ENCODE measurements at places on chromosomes 6 and 20.

DNA sequence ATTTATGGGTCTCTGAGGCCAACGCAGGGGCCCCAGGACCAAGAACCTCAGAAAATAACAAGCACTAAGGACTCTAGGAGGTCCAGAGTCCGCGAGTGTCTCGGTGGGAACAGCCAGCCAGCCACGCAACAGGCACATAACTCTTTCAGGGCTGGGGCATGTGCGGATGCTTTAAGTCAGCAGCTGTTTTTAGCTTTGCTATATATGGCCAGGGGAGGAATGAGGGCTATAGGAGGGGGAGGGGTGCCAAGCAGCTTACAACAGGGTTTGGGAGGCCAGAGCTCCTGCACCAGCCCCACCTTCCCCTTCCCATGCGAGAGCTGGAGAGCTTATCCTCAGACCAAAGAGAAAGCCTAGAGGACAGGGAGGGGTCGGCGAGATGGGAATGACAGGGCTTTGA lies 6.2 kb downstream of the JPH2 start:
- no peak for DNase-seq

- no peak for DNase-seq
Measured at GRCh38 chr6:20348041-20348440, 53.6 kb upstream of the E2F3 start.

GRCh38 chr6:143060806-143061596 lies at the start of gene AIG1:
AIG1 (plus strand) TSS chr6:143060889; CDS start chr6:143060926, 37 bp downstream.
- peak; percentile 36 for DNase-seq

- no peak for DNase-seq
Measured at GRCh38 chr6:167589615-167589940, 237.1 kb upstream of the AFDN start.

DNA sequence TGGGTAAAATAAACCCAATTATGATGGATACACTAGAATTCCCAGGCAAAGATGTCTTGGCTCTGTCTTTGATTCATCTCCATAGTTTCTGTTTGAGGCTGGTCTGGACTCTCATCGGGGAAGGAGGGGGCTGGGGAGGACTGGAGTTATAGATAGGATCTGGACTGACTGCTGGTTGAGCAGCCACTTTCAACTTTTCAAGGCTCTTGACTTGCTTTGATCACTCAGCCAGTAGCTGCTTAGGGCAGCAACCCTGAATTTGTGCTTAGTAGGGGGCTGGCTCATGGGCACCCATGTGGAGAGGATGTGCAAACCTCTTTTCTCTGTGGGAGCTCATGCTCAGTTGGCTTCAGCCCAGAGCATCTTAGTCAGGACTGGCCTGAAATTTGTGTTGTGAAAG lies 114.0 kb upstream of the NEDD9 start:
- no peak for DNase-seq

DNA sequence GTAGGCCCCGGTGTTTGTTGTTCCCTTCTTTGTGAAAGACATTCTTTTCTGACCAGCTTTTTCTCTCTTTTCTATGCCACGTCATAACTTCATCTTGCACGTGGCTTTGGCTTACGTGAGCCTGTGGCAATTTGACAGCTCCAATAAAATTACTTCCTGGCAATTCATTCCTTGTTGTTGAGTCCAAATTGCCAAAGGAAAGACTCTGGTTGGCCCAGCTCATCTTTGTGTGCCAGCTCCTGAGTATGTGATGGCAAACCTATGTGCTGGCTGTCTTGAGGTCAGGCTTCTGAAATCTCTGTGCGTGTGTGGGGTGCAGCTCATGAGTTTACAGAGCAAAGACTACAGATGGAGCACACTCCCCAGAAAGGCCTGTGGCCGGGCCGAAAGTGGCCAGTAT lies 272.5 kb upstream of the SGK1 start:
- DNase-seq, result no peak

GRCh38 chr20:21180248-21180647 lies 54.4 kb downstream of the KIZ start:
- DNase-seq, result no peak

- DNase-seq, result no peak
Measured at GRCh38 chr6:148416330-148416965, 73.8 kb downstream of the SASH1 start.

DNA sequence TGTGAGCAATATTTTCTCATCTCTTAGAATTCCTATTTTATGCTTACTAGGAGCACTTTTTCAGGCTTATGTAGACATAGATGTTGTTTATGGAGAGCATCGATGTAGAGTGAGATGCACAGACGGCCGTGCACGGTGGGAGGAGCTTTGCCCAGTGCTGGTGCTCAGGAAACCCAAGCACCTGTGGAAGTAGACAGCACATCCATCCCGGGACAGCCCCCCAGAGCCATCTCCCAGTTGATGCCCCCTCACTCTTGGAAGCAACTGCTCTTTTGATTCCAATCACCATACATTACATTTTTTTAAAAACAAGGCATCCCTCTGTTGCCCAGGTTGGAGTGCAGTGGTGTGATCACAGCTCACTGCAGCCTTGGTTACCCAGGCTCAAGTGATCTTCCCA lies 143.7 kb downstream of the SMOC2 start:
- no peak for DNase-seq

GRCh38 chr6:7035837-7036249 lies 71.9 kb upstream of the RREB1 start:
- DNase-seq, result no peak

GRCh38 chr20:51496964-51497363 lies 45.6 kb downstream of the NFATC2 start:
- no peak for DNase-seq

- no peak for DNase-seq
Measured at GRCh38 chr20:13265941-13266340, 44.9 kb downstream of the ISM1 start.

DNA sequence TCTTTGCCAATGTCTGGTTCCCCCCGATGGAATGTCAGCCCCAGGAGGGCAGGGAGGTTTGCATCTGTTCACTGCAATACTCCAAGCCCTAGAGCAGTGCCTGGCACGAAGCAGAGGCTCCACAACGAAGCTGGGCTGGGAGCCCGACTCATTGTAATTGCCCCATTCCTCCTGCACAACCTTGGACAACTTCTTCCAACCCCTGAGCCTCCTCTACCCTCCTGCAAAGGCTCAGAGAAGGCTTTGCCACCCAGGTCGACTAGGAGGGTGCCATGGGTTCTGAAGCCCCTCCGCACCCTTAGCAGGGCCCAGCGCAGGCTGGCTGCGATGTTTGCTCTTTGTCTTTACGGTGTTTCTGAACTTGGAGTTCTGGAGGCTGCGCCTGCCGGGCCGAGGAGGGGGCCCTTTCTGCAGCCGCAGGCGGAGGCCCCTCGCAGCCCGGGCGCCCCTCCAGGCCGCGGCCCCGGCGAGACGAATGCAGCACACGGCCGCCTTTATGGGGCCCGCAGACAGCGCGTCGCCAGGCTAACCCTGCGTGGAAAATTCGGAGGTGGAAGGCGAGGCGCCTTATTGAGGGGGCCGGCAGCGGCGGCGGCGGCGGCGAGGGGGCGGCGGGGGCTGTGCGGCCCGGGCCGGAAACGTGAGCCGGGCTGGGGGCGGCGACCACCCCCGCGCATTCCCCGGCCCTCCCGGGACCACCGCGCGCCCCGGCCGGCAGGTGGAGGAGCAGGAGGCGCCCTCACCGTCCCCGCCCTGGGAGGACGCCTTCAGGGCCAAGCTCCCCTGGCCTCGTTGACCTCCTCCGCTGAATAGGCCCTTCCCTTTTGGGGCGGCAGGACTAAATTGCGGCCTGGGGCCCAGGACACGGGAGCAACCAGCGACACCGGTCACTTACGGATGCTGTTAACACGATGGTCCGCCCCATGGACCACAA lies 27.0 kb downstream of the SNAI1 start:
- no peak for DNase-seq

DNA sequence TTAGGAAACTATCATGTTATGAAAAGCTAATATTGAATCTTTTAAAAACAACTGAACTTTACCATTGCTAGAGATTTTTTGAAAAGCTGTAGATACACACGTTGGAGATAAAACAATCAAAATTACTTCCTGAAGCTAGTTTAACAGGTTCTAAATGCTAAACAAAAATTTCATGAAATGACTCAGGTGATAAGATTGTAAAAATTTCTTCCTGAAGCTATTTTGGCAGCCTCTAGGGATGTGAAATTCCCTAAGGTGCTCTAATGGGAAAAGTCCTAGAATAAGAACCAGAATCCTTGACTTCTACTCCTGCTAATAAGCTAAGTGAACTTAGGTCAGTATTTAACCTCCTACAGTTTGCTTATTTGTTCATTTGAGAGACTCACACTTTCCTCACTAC lies 8.5 kb downstream of the GCM2 start:
- no peak for DNase-seq

DNA sequence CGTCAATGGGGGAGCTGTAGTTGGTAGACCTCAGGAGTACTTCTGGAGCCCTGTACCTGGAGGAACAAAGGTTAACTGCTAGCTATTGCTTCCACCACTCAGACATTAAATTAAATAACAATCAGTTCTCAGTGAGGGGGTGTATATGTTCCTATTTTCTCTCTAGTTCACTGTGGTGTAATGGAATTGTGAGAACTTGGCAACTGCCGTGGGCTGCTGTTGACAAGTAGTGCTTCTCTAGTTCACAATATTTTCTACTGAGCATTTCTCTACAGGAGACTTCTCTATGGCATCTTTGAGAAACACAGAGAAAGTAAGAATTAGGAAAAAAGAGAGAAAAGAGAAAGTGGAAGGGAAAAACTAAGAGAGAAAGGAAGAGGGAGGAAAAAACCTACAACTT lies 23.4 kb upstream of the GSTA4 start:
- no peak for DNase-seq

DNA sequence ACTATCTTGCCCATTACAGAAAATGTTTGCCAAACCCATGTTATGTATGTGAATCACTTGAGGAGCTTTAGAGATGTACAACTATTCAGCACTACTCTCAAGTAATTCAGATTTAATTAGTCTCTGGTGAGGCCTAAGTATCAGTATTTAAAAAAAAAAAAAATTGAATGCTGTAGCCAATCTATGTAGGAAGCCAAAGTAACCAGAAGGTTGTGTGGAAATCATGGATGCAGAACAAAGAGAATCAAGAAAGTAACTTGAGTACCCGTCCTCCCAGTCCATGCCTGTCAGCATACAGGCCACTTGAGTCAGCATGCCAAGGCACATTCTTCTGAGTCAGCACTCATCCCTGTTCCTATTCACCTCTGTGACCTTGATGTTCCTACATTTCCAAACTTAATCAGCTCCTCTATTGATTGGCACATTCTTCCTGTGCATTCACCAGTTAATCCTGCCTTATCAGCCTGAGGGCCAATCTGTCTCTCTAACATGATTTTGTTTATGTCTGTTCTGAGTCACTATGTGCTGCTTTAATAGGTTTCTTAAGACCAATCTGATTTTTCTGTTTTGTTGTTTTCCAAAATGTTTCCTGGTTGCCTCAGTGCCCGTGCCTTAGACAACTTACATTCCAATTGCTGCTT lies 165.6 kb downstream of the KCNQ5 start:
- DNase-seq, result no peak

- DNase-seq, result no peak
Measured at GRCh38 chr20:56359212-56360132, 698 bp downstream of the FAM210B start.

- DNase-seq, result no peak
Measured at GRCh38 chr20:12287575-12287974, 369.9 kb downstream of the BTBD3 start.

GRCh38 chr6:23533311-23533710 lies 592.7 kb upstream of the NRSN1 start:
- DNase-seq, result no peak

DNA sequence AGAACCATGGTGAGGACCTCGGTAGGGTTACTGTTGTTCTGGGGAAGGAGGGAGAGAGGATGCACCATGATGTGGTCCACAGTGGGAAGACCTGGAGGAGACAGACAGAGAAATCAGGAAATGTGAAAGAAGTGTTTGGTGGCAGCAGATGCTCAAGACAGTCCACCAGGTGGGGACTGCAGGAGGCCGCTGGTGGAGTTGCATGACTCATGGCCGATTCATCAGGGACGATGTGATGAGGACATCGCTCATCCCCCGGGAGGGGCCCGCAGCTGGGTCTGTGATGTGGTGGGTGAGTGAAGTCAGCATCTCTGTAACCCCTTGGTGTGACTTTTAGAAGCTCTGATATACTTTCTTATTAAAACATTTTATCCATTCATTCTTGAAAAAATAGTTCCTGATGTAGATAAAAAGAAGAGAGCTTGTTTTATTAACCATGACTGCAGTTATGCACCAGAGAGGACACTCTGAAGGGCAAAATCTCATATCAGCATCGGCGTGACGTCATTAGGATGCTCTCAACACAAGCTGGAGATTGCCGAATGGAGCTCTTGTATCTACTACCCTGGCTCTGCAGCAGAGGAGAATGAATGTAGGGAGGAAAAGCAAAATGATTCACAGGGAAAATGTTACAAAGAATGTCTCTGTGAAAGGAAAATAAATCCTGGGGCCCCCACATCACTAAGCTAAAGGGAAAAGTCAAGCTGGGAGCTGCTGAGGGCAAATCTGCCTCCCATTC lies 71.2 kb downstream of the RAMACL start:
- no peak for DNase-seq

GRCh38 chr6:16742116-16742515 lies 19.1 kb downstream of the ATXN1 start:
- no peak for DNase-seq
